ENCODE measurements at places on chromosomes 11 and 22.
A peak's percentile ranks its signal among the peaks of the same experiment; 100 is the strongest.

- DNase-seq = peak; percentile 6
Measured at GRCh38 chr11:8593935-8594909, at the start of gene STK33. Gene STK33, minus strand, starts transcription at chr11:8594228. Its CDS starts 119,323 bp downstream, at chr11:8474905.

DNA sequence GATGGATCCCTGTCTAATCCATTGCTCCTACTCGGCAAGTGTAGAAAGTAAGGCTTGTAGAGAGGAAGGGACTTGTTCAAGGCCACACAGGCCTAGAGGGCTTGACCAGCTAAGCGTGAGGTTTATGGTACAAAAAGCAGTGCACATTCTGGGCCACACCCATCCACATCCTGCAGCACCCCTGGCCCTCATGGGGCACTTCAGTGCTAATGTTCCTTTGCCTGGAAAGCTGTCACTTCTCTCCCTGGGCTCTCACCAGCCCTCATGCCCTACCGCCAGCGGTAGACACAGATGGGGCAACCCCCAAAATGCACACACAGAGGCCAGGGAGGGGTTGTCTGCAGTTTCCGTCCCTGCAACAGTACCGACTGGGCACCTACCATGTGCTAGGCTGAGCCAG lies 7.1 kb upstream of the MGAT3 start:
- no peak for DNase-seq

GRCh38 chr11:66006891-66007176 lies 4.5 kb downstream of the BANF1 start:
- DNase-seq = no peak

DNA sequence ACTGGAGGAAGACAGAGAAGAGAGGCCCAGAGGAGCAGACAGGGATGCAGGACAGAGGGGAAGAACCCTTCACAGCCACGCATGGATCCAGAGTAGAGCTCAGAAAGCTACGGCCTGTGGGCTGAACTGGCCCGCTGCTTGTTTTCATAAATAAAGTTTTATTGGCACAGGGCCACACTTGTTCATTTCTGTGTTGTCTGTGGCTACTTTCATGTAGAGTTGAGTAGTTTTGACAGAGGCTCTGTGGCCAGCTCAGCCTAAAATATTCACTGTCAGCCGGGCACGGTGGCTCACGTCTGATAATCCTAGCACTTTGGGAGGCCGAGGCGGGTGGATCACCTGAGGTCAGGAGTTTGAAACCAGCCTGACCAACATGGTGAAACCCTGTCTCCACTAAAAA lies 26.2 kb upstream of the GAL start:
- no peak for DNase-seq
